ENCODE measurements at places on chromosomes 3 and 15. TPM values are rescaled to one million over a fixed set of nuclear protein-coding genes. Genes with fewer than 3 reads are reported as not detected.

Gene LRRC31
- total RNA-seq = not detected

Gene CHRNB4
- not detected for total RNA-seq

GRCh38 chr3:21390136-21390535 is 360.9 kb downstream of the ZNF385D start:
- no peak for DNase-seq

- DNase-seq = no peak
Measured at GRCh38 chr3:100454677-100455076, 37.7 kb upstream of the TMEM45A start.

DNA sequence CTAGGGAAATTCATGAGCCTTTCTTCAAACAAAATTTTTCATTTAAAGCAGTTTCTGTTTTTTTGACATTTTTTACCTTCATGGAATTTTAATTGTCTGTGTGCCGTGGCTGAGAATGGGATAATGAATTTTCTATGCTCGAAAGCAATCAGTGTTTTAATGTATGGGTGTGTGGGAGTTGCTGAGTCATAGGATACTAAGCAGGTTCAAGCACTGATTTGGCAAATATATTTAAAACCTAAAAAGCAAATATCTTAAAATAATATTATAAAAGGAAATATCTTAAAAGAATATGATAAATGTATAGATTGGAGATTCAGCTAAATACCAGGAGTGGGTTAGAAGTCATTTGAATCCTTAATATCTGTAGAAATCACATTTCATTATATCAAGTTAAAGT is 173.6 kb upstream of the LRRFIP2 start:
- no peak for DNase-seq

All from natural killer cell treated with Interleukin-12 subunit alpha and Interleukin-12 subunit beta and Interleukin-15 and Interleukin-18, amount 100 ng/mL, for 72 hours (primary cell).